ENCODE measurements at places on chromosomes 1 and 21.

GRCh38 chr1:75514270-75514669 is 96.6 kb downstream of the SLC44A5 start:
- no peak for DNase-seq

DNA sequence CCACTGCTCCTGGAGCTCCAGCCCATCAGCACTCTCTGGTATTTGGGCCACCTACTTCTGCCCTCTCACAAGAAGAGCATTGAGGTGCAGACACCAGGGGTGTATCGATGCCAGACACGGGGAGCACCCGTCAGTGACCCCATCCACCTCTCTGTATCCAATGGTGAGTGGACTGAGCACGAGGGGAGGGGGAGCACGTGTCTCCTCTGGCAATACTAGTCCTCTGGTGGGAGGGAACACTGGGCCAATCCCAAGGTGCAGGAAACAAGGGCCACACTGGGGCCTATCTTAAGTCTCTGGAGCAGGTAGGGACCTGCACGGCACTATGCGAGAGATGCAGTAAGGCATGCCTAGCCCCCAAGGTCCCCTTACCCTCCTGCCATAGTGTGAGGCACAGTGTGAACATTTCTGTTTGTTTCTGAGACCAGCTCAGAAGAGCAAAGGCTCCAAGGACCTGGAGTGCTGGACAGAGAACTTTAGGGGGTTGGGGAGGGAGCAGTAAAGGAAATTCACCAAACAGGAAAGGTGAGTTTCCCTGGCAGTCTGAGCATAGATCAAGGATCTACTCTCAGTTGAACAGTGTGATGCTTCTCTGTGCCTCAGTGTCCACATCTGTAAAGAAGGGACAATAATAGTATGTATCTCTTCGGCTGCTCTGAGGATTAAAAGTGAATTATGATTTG is 2.3 kb downstream of the FCRLB start:
- DNase-seq, result no peak

- no peak for DNase-seq
These were observed 26.8 kb downstream of the HP1BP3 start for GRCh38 chr1:20760322-20760721.

GRCh38 chr1:164640686-164641352 is 81.8 kb downstream of the PBX1 start:
- no peak for DNase-seq

- no peak for DNase-seq
These were observed 31.6 kb upstream of the SLC5A9 start for GRCh38 chr1:48190881-48191280.

- no peak for DNase-seq
These were observed 85.0 kb downstream of the RGS21 start for GRCh38 chr1:192401825-192402224.

DNA sequence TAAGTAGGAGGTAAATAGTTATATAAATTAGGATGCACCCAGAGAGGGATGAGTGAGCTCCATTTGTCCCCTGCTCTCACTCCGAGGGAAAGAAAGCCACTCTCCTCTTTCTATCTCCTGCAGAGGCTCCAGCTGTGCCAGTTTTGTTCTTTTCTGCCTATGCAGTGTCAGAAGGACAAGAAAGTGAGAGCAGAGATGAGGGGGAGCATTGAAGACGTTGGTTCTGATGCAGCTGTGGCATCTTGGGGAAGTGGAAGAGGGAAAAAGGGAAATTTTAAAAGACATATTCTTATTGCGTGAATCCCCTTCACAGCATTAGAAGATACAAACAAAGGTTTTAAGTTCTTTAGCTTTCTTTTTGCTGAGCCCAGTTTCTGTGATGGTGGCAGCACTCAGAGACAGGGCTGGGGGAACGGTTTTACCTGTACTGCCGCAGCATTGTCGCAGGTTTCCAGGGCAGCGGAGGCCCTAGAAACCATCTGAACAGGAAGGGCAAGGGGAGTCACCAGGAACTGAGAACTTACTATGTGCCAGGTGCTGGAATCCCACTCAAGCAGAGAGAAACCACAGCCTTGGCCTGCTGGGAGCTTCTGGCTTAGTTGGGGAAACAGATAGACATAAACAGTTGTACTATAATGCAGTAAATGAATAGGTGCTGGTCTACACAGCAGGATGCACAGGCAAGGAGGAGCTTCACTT is 44.9 kb upstream of the USP24 start:
- no peak for DNase-seq

GRCh38 chr1:202698276-202698675 is 12.0 kb downstream of the SYT2 start:
- DNase-seq, result no peak

DNA sequence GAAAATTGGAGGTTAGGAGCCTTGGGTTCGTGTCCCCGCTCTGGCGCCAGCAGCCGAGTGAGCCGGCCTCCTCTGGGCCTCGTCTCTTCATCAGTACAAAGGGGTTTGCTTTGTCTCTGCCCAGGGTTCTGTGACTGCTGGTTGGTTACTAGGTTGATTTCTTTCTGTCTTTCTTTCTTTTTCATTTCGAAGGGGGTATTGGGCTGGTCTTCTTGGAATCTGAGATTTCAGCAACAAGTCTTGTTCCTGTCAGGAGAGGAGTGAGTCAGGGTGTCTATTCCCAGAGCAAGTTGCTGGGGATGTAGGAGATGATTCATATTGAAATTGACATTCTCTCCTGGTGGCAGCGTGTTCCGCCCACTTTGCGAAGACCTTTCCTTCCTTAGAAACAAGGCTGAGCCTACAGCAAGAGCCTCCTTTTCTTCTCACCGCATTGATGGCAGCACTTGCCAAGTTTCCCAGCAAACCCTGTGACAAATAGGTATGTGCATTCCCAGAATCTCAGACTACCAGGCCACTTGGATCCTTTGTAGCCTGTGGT is 79.2 kb downstream of the MAN1C1 start:
- no peak for DNase-seq

GRCh38 chr1:45477646-45478045 is 13.3 kb downstream of the TESK2 start:
- DNase-seq, result peak; percentile 54

DNA sequence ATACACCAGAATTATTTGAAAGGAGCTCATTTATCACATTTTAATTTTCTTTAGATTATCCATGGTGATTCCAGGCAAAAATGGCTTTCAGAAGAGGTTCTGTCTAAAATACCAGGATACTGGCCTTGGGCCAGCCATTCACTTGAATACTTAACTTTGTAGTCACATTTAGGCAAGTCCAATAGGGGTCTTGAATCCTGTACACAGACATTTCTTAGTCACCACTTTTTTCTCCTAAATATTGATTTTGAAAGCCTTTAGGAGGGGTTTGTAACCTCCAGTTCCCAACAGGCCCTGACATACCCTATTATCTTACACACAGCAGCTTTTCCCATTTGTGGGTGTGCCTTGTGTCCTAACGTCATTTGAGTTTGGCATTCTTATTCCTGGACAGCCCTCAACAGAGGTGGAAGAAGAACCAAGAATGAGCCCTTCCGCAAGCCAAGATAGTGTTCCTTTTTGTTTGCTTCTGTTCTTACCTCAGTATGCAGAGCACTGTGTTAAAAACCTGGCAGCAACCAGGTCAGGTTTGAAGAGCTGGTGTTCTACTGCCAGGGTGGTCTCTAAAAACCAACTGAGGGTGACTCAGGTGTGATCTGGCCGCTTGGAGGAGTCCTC is 19.5 kb downstream of the MAP3K7CL start:
- DNase-seq, result no peak

GRCh38 chr21:20388400-20388799 is 609.8 kb upstream of the NCAM2 start:
- no peak for DNase-seq

DNA sequence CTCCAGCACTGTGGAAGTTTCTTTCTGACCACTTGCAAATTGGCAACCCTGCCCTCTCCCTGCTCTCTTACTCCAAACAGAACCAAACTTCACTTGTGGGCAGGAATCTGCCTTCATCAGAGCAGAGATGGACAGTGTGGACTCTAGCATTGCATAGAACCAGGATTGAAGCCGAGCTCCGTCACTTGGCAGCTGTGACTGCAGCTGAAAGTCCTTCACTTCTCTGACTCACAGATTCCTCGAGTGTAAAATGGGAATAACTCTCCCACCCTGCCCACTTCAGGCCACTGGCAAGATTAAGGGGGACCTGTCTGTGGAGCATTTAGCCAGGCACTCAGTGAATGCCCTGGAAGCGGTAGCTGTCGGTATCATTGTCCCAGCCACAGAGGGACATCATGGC is 75.7 kb upstream of the ZBTB40 start:
- no peak for DNase-seq

- DNase-seq, result peak; percentile 85
These were observed 145.5 kb downstream of the IGSF21 start for GRCh38 chr1:18253093-18253492.

DNA sequence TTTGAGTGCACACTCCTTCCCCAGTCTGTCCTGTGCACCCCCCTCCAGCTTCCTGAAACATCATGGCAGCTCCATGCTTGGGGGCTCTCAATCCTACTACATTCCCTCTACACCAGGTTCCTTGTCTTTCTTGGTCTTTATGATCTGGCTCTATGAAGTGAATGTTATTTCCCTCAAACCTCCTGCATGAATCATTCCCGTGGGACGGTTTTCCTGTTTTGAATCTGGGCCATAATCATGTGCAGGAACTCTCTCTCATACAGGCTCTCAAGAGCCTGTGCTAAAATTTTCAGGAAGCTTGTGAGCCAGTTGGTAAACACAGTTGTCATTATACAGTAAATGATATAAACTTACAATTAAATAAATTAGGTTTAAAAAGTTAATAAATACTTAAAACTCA is 89.8 kb upstream of the KCNE2 start:
- DNase-seq, result no peak

DNA sequence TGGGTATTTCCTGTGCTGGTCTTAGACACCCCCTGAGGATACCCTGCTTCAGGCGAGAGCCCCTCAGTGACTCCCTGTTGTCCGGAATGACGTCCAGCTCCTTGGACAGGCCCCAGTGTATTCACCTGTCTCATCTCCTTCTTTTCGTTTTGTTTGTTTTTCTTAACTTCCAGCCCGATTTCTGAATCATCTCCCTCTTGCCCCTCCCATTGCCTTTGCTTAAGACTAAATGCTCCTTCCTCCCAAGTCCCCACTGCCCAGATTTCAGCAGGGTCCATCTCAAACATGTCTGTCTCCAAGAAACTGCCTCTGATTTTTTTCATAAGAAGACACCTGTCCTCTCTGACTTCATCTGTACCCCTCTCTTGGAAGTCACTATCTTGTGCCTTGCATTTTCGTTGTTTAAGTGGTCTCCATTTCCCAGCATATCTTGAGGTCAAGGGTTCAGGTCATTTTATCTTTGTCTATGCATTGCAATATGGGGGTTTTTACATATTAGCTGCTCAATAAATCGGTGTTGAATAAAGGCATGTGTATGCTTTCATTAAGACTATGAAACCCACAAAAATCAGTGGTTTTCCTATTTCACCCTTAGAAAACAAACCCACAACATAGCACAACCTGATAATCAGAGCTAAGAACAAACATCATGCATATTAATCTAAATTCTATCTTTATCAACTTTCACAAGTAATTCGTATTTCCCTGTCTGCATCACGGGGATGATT is 58.4 kb upstream of the LGALS8 start:
- no peak for DNase-seq

GRCh38 chr1:212132025-212132424 is 96.5 kb downstream of the DTL start:
- DNase-seq, result no peak

GRCh38 chr1:39650431-39650830 is 11.0 kb upstream of the HEYL start:
- no peak for DNase-seq

Data from NCI-H69 (cell line).